ENCODE measurements at places on chromosomes 7 and 10. TPM values are rescaled to one million over a fixed set of nuclear protein-coding genes. Genes with fewer than 3 reads are reported as not detected.

- no peak for DNase-seq
Observed at GRCh38 chr7:30859940-30860496, 51.6 kb upstream of the AQP1 start.

DNA sequence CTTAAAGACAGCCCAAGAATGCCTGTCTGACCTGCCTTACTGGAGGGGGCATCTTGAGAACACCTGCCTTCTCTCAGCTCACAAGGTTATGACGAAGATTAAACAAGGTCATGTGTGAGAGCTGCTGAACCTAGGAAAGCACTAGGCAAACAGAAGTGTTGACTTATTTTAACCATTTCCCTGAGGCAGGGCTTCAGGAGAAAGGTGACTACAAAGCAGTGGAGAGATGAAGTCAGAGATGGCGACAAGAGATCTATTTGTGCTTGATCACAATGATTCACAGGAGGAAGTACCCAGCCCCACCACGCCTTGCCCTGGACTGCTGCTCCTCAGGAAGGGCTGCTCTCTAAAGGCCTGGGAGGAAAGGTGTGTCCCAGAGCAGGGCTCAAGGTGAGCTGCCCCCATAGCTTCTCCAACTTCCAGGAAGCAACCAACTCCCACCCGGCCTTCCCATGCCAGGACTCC lies 27.8 kb downstream of the STN1 start:
- peak; percentile 48 for DNase-seq

GRCh38 chr7:83786858-83787257 lies 137.9 kb upstream of the SEMA3E start:
- no peak for DNase-seq

GRCh38 chr7:110595694-110596093 lies 495.2 kb upstream of the LRRN3 start:
- no peak for DNase-seq

PRPS1L1 gene
- total RNA-seq, result not detected

GRCh38 chr7:1671594-1672451 lies 1.7 kb downstream of the ELFN1 start:
- no peak for DNase-seq

AKR1D1 gene
- total RNA-seq, result not detected

DNA sequence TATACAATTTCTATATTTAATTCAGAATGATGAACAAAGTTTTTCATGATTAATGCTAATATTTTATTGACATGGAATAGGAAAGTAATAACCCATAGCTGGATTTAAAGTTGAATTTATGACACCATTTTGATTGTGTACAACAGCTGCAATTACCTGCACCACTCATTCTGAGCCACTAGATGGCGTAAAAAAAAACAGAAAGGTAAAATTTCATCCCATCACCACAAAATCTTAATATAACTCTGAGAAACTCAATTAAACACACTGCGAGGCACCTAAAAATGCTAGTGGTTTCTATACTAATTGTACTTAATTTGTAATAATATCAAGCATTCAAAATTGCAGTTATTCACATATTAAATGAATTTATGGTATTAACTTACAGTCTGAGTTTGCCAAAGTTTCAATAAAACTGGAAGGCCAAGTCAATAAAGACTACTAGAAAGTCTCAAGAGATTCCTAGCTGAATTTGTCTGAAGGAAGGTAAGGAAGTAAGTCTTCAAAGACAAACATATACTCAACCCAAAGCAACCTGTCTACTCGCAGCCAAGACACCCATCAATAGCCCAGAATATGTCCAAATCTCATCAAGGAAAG lies 182.5 kb downstream of the SKAP2 start:
- DNase-seq, result no peak

GRCh38 chr7:65216469-65216868 lies 157.2 kb upstream of the ZNF92 start:
- DNase-seq, result peak; percentile 62

GRCh38 chr7:139133335-139134139 lies 24.0 kb upstream of the ZC3HAV1 start:
- DNase-seq, result peak; percentile 90

CYP26C1 gene
- total RNA-seq, result not detected

ELOVL3 gene
- total RNA-seq, result not detected

GRCh38 chr10:48604991-48605508 lies at the start of gene ARHGAP22:
Gene ARHGAP22, minus strand, starts transcription at chr10:48605073. Its CDS starts 277 bp downstream, at chr10:48604796.
- no peak for DNase-seq

MYH16 gene
- not detected for total RNA-seq

DNA sequence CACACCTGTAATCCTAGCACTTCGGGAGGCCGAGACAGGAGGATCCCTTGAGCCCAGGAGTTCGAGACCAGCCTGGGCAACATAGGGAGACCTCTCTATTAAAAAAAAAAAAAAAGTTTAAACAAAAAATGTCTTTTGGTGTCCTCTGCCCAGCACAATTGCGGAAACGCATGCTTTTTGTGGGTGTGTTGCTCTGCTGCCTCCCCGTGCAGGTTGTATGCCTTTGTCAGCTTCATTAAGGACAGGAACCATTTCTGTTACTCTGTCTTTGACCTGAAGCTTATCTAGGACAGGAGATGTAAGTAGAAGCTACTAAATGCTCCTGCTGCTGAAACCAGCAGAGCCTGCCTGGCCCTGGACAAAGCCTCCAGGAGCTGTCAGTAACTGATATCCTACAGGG lies 21.3 kb upstream of the ANKRD2 start:
- no peak for DNase-seq

GRCh38 chr10:56522166-56522565 lies 161.1 kb upstream of the ZWINT start:
- DNase-seq, result no peak

GRCh38 chr7:44511863-44512468 lies 21.5 kb upstream of the NUDCD3 start:
- no peak for DNase-seq

DNA sequence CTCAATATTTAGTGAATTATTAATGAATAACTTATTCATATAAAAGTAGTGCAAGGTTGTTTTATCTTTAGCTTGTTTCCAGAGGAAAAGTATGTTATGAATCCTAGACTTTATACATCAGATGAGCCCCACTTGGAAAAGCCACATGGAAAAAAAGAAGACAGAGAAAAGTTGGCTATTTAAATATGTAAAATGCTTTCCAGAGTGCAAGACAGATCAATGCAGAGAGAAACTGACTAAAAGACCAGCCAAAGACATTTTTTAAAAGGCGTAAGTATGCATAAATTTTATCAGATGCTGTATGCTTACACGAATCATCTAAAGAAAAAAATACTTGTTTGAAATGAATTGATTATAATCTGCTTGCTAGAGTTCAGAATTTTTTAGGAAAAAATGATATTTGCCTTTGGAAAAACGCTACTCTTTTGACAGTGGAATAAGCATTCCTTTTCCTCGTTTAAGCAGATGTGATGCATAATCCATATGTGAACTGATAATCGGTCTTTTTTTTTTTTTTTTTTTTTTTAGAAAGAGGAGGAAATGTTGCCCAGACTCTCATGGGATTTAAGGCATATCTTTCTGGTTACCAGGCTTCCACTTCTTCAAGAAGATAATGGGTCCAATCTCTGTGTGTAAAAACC lies 70.7 kb downstream of the RELN start:
- DNase-seq, result no peak

GRCh38 chr7:98774884-98775283 lies 94.9 kb downstream of the TMEM130 start:
- no peak for DNase-seq

- DNase-seq, result no peak
Observed at GRCh38 chr10:61448841-61449600, 4.2 kb downstream of the TMEM26 start.
